ENCODE measurements at places on chromosomes 1 and 21.

- DNase-seq = peak; percentile 58
Observed at GRCh38 chr1:40948741-40949443, 30.6 kb upstream of the CTPS1 start.

DNA sequence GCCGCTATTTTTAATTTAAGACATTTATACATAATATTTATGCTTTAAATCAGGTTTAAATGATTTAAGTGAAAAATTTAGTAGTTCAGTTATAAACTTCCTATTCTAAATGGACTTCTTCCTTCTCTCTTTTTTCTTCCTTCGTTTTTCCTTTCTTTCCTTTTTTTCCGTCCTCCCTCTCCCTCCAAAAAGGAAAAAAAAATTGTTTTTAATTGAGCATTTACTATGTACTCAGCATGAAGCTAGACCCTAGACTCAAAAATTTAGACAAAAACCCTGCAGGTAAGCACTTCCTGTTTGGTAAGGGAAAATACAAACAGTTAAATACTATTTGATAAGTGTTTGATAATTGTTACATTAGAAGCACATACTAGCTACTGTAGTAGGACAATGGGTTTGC lies 2.6 kb upstream of the TM2D1 start:
- DNase-seq = no peak

DNA sequence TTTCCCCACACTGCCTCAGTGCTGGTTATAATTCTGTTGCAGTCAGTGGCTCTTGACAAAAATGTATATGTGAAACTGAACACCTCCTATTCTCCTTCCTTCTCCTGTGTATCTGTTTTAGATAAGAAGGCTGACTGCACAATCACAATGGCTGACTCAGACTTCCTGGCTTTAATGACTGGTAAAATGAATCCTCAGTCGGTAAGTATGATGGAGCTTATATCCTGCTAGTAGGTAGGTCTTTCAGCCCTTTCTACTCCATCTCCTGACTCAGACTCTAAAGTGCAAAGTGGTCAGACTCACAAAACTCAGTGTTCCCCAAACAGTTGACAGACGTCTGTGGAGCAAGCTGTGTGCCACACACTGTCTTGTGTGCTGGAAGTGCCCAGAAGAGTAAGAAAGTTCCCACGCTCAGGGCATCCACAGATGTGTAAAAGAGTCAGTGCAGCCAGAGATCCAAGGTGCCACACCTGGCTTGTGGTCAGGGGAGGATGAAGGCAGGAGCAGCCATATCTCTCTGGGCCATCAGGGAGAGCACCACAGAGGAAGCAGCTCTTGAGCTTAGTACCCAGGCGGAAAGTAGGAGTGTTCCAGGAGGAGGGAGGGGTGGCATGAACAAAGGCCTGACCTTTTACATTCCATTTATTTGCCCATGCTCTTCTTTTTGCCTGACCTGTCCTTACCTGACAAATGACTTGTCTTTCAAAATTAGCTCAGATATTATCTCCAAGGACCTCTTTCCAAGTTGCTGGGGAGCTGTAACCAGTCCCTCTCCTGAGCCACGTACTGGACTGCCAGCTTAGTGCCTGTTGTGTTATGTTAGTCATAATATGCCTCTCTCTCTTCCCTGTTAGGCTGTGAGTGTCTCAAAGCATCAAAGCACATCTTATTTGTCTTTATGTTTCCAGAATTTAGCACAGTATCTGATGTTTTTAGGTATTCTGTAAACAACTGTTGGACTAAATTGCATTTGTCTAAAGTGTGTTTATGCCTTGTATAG lies 14.0 kb upstream of the PODN start:
- no peak for DNase-seq

DNA sequence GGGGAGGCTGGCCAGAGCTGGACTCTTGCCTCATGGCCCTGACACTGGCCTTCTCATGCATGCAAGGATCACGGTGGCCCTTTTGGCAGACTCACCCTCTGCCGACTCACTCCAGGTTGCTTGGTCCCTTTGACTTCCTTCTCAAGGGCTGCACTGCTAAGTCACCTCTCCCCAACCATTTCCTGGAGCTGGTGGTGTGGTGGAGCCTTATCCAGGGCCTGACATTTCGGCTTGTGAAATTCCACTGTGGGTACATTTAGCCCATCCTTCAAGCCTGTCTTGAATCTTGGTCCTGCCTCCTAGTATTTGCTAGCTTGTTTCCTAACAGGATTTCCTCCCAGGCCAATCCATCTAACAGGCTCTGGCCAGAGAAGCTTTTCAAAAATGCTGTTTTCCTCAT lies 52.6 kb upstream of the JUN start:
- DNase-seq = no peak
